T-helper 1 cell (primary cell): ENCODE measurements at places on chromosomes 12 and 14.

- DNase-seq: no peak
Measured at GRCh38 chr14:101363261-101363555, 198.1 kb upstream of the DIO3 start.

- no peak for DNase-seq
Measured at GRCh38 chr12:103197725-103198388, 240.4 kb downstream of the ASCL1 start.

DNA sequence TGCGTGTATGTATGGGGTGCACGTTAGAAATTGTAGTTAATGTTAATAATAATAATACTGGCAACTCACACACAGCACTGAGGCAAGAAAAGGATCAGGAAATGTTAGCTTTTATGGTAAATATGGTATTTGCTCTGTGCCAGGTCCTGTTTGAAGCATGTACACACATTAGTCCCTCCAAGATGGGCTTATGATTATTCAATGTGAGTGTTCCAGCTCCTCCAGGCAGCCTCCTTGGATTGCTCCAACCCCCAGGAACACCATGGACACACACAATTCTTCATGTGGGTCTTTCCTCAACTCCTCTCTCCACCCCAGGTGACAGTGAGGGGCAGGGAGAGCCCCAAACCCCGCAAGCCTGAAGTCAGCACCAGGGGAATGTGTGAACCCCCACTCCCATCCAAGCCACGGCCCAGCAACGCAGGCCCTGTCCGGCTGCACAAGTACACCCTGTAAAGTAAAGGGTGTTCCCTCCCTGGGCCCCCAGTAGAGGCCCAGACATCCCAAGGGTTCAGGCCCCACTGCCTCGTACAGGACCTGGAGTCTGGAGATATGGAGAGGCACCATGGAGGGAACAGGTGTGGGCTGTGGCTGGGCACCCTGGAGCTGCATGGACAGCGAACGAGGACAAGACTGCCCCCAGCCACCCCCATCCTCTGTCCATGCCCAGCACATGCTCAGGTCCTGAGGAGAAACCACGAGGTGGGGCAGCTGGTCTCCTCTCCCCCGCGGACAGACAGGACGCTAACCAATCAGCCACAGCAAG lies 41.3 kb downstream of the NCOR2 start:
- no peak for DNase-seq

- DNase-seq: no peak
Measured at GRCh38 chr12:123111498-123112165, 39.3 kb downstream of the PITPNM2 start.

GRCh38 chr12:27474344-27474743 lies 27.8 kb downstream of the SMCO2 start:
- no peak for DNase-seq

- DNase-seq: no peak
Measured at GRCh38 chr14:90381011-90381786, 15.6 kb upstream of the CALM1 start.

- no peak for DNase-seq
Measured at GRCh38 chr12:128298091-128298748, 31.2 kb downstream of the TMEM132C start.

DNA sequence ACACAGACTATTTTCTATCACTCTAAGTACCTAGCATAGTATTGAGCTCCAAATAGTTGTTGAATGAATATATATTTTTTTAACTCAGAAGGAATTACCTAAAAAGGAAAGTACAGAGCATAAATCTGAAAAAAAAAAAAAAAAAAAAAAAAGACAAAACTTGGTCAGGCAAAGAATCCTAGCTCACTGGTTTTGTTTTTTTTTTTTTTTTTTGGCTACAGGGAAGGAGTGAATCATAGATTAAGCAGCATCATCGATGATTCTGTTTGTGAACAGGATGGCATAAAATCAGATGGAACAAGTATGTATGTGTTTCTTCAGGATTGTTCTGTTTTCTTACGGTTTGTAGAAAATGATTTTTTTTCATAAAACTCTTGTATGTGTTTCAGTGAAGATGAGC lies 66.1 kb upstream of the BCAT1 start:
- DNase-seq: no peak

DNA sequence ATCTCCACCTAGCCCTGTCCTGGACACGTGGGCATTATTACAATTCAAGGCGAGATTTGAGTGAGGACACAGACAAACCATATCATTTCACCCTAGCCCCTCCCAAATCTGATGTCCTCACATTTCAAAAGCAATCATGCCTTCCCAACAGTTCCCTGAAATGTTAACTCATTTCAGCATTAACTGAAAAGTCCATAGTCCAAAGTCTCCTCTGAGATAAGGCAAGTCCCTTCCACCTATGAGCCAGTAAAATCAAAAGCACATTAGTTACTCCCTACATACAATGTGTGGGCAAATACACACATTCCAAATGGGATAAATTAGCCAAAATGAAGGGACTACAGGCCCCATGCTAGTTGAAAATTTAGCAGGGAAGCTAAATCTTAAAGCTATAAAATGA lies 546.0 kb upstream of the LMO3 start:
- DNase-seq: no peak

- no peak for DNase-seq
Measured at GRCh38 chr12:50232771-50233209, 50.5 kb downstream of the LIMA1 start.

DNA sequence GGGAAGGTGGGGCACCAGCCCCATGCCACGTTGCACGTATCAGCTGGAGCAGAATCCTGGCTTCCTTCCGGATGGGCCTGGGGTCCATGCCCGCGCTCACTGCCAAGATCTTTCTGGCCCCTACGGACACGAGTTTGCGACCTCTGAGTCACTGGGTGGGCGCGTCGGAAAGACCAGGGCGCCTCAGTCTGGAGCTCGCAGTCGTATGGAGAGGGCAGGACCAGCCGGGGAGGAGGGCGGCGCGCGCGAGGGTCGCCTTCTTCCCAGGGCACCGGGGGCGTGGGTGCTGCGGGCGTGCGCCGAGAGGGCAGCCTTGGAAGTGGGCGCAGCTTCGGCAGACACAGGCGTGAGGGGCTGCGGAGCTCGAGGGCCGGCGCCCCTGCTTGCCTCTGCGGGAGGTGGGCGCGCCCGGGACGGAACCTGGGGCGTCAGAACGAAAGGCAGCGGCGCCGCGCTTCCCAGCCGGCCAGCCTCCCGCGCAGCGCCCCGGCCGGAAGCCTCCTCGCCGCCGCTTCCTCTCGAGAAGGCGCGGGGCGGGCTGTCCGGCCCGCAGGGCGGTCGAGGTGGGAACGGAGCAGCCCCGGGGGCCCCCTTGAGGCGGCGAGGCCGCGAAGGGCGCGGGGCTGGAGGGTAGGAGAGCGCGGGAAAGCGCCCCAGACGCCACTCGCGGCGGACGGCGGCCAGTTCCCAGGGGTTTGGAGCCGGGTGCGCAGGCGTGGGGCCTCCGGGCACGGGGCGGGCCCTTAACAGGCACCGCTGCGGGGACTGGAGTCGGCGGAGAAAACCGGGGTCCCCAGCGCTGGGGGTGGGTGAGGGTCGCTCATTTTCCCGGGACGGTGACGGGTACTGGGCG lies at the start of gene ARL6IP4:
TSS of gene ARL6IP4 (plus strand) at position 499 of the 853 bp plus-strand sequence. CDS start 459 bp downstream, outside the sequence.
- DNase-seq: peak; percentile 71

GRCh38 chr14:66918527-66918926 lies 270.7 kb upstream of the GARIN2 start:
- DNase-seq: no peak

DNA sequence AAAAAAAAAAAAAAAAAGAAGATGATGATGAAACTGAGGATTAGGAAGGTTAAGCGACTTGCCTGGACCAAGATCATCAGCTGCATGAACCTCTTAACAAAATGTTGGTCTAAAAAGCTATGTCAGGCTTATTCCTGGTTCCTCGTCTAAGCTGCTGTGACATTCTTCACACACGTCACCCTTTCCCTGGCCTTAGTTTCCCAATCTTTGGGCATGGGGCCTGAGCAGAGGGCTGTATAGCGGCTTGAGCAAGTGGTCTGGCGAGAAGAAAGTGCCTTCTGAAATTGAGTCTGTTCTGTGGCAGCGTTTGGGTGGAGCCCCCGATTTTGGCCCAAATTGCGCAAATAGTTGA lies 58.7 kb upstream of the CCND2 start:
- no peak for DNase-seq

DNA sequence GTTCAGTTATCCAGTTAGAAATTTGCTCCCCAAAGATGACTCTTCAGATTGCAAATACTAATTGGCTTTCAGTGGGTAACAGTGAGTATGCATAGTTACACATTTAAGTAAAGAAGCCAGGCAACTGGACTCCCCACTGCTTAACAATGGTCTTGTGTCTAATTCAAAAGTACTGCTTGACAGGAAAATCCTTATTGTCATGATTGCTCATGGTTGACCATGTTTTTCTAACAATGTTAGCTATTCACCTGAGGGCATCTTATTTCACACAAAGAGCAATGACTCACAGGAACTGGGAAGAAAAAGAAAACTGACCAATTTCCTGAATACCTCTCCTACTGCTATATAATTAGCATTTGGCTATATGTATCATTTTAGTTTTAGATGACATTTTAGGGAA lies 33.7 kb upstream of the ALG10B start:
- no peak for DNase-seq

DNA sequence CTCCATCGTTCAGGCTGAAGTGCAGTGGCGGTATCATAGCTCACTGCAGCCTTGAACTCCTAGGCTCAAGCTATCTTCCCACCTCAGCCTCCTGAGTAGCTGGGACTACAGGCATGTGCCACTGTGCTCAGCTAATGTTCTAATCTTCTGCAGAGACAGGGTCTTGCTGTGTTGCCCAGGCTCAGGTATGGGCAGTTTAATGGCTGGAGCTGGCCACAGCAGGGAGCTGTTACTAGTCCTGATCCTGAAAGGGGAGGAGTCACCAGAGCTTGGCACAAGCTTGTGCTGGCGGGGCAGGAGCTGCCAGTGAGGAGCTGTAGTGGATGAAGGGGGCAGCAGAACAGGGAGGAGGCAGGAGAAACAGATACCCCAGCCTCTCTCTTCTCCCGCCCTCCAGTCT lies 10.6 kb downstream of the TMEM120B start:
- no peak for DNase-seq

- no peak for DNase-seq
Measured at GRCh38 chr14:34437729-34438080, 24.3 kb downstream of the SPTSSA start.
